ENCODE measurements at places on chromosomes 3 and 15. TPM values are rescaled to one million over a fixed set of nuclear protein-coding genes. Genes with fewer than 3 reads are reported as not detected.

The PLD1 gene
- total RNA-seq, result 42.1 TPM

The FGD5 gene
- 5.1 TPM for total RNA-seq

The ANKUB1 gene
- total RNA-seq, result not detected

The MAP1A gene
- total RNA-seq, result 9.2 TPM

The TM4SF4 gene
- not detected for total RNA-seq

The CCR1 gene
- total RNA-seq, result not detected

The IGSF10 gene
- total RNA-seq, result 3.4 TPM

The SLC41A3 gene
- 38.7 TPM for total RNA-seq

The C15orf39 gene
- 19.0 TPM for total RNA-seq

The SNX22 gene
- total RNA-seq, result not detected

The C3orf22 gene
- not detected for total RNA-seq

The TMCO5A gene
- total RNA-seq, result not detected

The MIX23 gene
- 21.8 TPM for total RNA-seq

The IGDCC3 gene
- total RNA-seq, result not detected

The MASP1 gene
- 9.1 TPM for total RNA-seq

The LSAMP gene
- 0.16 TPM for total RNA-seq

The MYO1E gene
- total RNA-seq, result 107 TPM

The SAMMSON gene
- not detected for total RNA-seq

The PLA2G4E gene
- total RNA-seq, result not detected

The APOD gene
- 45.9 TPM for total RNA-seq

The EFCC1 gene
- total RNA-seq, result not detected

The GRK7 gene
- not detected for total RNA-seq

The OR5H14 gene
- not detected for total RNA-seq

The SCN11A gene
- total RNA-seq, result not detected

The TMEM212 gene
- total RNA-seq, result not detected

The EID1 gene
- total RNA-seq, result 192 TPM

The UMPS gene
- 14.6 TPM for total RNA-seq

The SLC9A9 gene
- total RNA-seq, result 3.9 TPM

The IL17RE gene
- 0.54 TPM for total RNA-seq

The CX3CR1 gene
- not detected for total RNA-seq

The FAM98B gene
- total RNA-seq, result 6.0 TPM

The GOLGA6L9 gene
- 1.3 TPM for total RNA-seq

The EIF4A2 gene
- total RNA-seq, result 240 TPM

The HTR3C gene
- total RNA-seq, result not detected

The POPDC2 gene
- not detected for total RNA-seq

The UBE2E2 gene
- 37.4 TPM for total RNA-seq

The DUT gene
- 48.9 TPM for total RNA-seq

The HRG gene
- not detected for total RNA-seq

The ANKRD34C gene
- total RNA-seq, result not detected

The TRMT10C gene
- 18.8 TPM for total RNA-seq

The SPATA12 gene
- not detected for total RNA-seq

The COL7A1 gene
- total RNA-seq, result 14.9 TPM

The TMEM207 gene
- not detected for total RNA-seq

The CXCR6 gene
- not detected for total RNA-seq

The CIB2 gene
- 4.5 TPM for total RNA-seq

Data from cardiac atrium fibroblast (primary cell).